ENCODE measurements at places on chromosomes 7 and 10. TPM values are rescaled to one million over a fixed set of nuclear protein-coding genes. Genes with fewer than 3 reads are reported as not detected.

The IGF2BP3 gene
- total RNA-seq, result not detected

The ZNF503 gene
- total RNA-seq, result 6.0 TPM

The GRID1 gene
- 1.3 TPM for total RNA-seq

The RABGEF1 gene
- 16.4 TPM for total RNA-seq

The PTPN20 gene
- 14.3 TPM for total RNA-seq

The RAMP3 gene
- total RNA-seq, result 33.8 TPM

DNA sequence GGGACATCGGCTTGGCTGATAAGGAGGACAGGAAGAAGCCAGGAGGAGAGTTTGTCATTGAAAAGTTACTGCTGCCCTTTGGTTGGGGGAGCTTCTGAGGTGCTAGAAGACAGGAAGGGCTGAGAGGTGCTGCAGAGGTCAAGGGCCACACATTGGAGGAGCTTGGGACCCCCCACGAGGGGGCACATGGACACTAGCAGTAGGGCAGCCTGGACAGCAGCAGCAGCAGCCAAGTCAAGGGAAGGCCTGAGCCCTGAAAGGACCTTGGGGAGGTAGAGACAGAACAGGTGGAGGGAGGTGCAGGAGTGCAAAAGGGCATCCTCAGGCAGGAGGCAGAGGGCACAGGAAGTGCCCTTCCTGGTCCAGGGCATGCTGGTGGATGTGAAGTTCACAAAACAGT lies 439.7 kb upstream of the IGFBP3 start:
- DNase-seq, result no peak

DNA sequence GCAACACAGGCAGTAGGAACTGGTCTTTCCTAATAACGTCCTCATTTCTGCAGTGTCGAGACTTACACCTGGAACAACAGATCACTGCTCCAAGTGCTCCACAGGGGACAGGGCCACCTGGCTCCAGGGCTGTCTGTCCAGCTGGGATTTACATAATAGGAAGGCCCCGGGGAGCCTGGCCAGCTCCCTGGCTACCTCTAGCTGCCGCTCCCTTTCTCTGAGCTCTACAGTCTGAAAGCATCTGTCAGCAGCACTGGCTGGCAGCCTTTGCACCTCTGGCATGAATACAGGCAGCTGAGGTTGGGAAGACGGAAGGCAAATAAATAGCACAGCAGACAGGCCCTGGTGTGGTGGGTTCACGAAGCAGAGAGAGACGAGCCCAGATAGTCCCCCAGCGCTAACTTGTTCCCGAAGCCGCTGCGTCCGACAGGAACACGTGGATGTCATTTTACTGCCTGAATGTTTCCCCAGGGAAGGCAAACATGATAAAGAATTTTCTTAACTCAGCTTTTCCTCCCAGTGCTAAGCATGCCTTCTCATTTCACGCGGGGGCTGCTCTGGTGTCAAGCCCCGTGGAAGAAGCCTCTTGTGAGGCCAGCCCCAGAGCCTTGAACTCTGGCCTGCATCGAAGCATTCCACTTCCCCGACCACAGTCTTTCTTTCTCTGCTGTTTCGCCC lies 105.4 kb downstream of the ITIH5 start:
- peak; percentile 87 for DNase-seq

DNA sequence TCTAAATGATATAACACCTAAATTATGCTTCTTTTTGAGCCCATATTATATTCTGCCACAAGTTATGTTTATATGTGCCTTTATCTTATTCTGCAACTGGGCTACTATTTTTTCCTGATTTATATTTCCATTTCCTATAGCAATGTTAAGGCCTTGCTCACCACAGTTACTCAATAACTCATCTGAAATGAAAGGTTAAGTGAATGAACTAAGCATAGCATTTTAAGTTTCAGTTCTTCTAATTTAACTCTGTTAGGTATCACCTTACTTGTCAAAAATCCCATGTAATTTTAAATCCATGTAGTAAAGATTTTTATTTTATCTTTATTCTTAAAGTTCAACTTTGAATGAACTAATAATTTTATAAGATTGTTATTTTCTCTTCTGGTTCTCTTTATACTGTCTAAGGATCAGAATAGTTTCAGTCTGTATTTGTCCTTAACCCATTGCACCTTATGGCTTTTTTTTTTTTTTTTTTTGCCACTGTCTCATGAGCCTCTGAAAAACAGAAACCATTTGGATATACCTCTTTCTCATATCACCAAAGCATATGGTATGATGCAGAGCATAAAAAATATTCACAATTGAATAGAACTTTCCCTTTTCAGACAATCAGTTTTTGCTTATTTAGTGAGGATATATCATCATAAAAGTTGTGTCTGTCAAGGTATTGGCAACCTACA lies 301.8 kb upstream of the ZWINT start:
- DNase-seq, result no peak

- no peak for DNase-seq
Measured at GRCh38 chr10:101857802-101858476, 14.3 kb upstream of the KCNIP2 start.

DNA sequence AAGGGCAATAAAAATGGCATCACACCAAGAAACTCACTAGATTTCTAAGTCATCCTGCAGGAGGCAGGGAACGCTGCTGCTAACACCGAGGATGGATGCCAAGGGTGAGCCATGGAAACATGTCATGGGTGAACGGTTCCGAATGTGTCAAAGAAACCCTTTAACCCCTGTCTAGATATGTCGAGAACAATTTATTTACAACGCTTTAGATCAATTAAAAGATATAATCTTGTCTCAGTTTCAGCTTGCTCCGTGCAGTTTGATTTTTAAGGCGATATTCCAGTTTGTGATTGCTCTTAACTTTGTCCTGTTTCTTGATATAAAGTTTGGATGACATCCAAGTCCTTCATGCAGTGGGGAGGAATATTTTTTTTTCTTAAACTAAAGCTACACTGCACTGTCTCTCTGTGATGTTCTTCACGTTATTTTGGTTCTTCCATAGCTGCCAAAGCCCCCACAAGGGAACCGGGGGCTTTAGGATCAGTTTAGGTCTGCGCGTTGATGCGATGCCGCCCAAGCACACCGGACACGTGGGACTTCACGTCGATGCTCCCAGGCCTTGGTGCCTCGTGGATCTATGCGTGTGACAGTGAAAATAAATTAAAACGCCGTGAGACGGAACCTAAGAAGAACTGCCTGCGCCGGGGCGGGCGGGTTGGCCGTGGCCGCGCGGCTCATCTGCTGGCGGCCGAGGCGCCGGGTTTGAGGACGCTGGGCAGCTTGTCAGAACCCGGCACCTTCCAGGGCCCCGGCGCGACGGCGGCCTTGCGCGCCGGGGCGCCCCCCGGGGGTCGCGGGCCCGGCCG lies 220.3 kb downstream of the PHTF2 start:
- DNase-seq, result peak; percentile 70

- DNase-seq, result no peak
Measured at GRCh38 chr10:119269737-119270136, 62.4 kb downstream of the GRK5 start.

- DNase-seq, result peak; percentile 61
Measured at GRCh38 chr7:145916776-145917175, 199.8 kb upstream of the CNTNAP2 start.

GRCh38 chr10:76733441-76733936 lies 904.1 kb downstream of the KCNMA1 start:
- DNase-seq, result no peak

DNA sequence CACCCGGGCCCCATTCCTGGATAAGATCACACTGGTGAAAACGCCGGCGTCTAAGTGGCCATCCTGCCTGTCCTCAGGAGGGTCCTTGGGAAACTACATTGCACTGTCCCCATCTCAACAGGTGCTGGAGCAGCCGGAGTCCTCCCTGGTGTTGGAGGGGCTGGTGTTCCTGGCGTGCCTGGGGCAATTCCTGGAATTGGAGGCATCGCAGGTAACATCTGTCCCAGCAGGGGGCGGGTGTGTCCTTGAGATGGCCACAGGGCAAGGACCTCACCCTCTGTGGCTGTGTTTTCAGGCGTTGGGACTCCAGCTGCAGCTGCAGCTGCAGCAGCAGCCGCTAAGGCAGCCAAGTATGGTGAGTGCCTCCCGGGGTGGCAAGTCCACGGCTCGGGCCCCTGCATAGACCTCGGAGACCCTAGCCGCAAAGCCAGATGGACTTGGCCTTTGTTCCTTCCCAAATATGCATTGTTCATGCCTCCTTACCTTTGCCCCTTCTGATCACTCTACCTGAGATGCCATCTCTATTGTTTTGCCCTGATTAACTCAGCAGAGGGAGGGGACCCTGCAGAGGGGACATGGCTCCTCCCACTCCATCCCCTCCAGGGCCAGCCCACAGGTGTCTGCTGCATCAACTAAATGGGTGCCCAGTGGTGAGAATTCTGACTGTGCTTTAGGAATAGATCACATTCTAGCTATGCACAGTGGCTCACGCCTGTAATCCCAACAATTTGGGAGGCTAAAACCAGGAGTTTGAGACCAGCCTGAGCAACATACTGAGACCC lies 23.8 kb downstream of the ELN start:
- no peak for DNase-seq

DNA sequence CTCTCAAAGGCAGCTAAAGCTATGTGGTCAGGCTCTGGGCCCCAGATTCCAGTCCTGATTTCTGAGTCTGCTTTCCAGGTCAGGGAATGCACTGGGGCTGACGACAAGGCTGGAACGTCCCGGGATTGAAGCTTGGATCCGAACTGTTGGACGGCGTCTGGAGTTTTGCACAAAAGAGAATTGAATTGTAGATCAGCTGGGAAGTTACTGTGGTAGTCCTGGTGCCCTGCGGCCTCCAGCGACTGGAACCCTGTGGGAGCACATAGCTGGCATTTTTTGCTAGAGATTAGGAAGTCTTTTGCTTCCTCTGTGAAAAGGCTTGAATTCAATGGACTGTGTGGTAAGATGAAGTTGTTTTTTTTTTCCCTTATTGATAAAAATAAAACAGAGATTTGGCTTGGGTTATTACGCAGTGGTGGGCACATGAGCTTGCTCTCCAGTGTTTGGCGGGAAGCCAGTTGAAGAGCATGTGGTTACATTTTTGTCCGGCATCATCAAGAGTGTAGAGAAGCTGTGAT lies at the start of gene HK1:
HK1 (plus strand) TSS at position 51 of the 518 bp plus-strand sequence.
- DNase-seq, result no peak

- DNase-seq, result no peak
Measured at GRCh38 chr10:119680650-119681081, 29.5 kb downstream of the BAG3 start.

DNA sequence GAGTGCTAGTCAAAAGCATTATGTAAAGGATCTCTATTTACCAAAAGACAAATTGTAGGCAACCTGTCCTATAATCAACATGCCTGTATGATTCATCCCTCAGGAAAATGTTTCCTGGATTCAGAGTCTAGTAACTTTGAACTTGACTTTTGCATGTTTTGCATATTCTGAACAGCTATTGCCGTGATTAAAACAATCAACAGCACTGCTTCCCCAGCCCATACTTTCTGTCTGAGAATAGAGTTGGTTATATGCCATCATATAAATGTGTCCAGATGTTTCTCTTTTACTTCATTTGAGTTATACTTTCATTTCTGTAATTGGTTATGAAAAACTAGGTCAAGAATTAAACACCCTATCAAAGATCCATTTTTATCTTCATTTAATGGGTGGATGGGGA lies 83.5 kb downstream of the ZMYND11 start:
- DNase-seq, result no peak

- DNase-seq, result no peak
Measured at GRCh38 chr7:67309764-67310549, 313.3 kb downstream of the TYW1 start.

DNA sequence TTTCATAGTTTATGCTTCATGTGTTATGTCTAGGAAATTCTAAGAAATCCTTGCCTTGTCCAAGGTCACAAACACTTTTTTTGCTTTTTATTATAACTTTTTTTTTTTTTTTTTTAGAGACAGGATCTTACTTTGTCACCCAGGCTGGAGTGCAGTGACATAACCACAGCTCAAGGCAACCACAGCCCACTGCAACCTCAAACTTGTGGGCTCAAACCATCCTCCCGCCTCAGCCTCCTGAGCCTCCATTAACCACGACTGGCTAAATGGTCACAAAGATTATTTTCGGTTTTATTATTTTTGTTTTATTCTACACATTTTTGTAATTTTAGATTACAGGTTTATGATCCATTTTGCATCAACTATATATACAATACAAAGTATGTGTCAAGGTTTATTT lies 7.1 kb upstream of the FAM204A start:
- no peak for DNase-seq

Measured in Right ventricle myocardium inferior (tissue), 1 donor.